Fibroblast of the aortic adventitia (primary cell): ENCODE measurements at places on chromosomes 5 and 9. TPM values are rescaled to one million over a fixed set of nuclear protein-coding genes. Genes with fewer than 3 reads are reported as not detected.
A peak's percentile ranks its signal among the peaks of the same experiment; 100 is the strongest.

DNA sequence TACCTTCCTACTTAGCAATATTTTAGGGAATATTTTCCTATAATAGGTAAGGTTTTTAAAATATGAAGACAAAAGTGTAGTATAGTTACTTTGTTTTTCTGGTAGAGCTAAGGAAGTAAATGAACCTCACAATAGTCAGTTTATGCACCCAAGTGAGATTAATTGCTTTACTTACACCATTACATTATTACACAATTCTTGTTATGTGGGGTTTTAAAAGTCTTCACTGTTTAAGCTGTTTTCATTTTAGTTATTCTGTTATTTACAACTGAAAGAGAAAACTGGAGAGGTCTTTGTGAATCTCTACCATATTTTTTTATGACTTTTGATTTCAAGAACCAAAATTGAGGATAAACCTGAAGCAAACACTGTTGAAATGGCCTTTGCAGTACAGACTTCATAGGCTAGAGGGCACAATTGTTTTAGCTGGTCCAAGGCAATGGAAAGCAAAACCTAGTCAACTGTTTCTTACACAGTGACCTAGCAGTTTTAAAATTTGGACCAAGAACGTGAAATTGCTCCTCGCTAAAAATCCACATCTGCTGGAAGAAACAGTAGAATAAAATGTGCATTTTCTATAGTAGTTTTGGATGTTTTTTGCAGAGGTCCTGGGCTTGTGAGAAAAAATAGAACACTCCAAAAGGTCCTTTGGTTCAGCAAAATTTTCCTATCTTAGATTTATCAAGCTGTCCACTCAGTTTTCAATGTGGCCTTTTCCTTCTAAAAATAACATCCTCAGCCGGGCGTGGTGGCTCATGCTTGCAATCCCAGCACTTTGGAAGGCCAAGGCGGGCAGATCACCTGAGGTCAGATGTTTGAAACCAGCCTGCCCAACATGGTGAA is 66.4 kb upstream of the FER start:
- peak; percentile 90 for DNase-seq

DNA sequence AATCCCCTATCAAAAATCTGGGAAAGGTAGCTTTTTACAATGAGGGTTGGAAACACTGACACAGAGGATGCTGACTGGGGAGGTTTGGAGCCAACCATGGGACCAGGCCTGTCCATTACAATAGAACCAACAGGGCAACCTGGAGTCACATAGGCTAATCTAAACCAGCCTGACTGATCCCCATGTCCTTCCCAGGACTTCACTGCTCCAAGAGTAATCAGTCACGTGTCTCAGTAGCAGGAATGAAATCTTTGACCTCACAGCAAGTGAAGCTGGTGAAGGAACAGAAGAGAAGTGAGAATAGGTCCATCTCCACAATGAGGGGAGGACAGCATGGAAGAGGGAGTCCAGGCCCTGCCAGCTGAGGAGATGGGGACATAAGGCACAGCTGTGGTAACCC is 16.0 kb upstream of the GLRX start:
- no peak for DNase-seq

DNA sequence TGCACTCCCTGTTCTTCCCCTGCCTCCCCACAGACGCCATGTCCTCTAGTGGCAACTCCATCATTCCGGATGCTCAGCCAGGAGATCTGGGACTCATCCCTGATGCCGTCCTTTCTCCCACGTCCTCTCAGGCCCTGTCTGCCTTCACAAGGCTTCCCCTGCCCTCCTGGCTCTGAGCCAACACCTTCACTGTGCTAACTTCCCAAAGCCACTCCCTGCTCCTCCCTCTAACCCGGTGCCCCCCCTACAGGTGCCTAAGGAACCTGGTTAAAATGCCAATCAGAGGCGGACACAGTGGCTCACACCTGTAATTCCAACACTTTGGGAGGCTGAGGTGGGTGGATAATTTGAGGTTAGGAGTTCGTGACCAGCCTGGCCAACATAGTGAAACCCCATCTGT is 67.6 kb downstream of the LMX1B start:
- DNase-seq: no peak

DNA sequence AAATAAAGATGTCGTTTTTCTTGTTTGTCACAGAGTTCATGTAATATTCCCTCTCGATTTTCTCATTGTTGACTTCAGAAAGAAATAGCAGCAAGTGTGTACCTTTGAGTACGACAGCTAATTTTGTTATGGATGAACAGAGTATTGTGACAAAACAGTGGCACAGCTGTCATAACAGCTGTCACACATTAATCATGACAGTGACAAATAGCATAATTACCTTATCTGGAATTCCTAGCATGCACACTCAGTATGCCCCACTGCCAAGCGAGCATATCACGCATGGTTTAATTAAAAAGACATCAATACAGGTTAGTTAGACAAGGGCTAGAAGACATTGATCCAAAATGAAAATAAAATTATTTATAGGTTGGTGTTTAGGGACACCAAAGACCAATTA is 375.1 kb downstream of the SPATA31D1 start:
- no peak for DNase-seq

- DNase-seq: peak; percentile 17
Measured at GRCh38 chr5:59542851-59543820, 350.4 kb downstream of the PDE4D start.

GRCh38 chr5:181088289-181088688 is 42.7 kb downstream of the OR2V1 start:
- no peak for DNase-seq

GRCh38 chr5:131496400-131496713 is 138.7 kb downstream of the RAPGEF6 start:
- no peak for DNase-seq

GRCh38 chr9:94746541-94747370 is 20.3 kb downstream of the AOPEP start:
- no peak for DNase-seq

GRCh38 chr9:135414293-135414692 is 65.3 kb upstream of the PPP1R26 start:
- DNase-seq: no peak

GRCh38 chr9:111871499-111871855 is 25.1 kb upstream of the UGCG start:
- no peak for DNase-seq

GRCh38 chr5:17882760-17883488 is 248.7 kb downstream of the TAF11L14 start:
- DNase-seq: no peak

GRCh38 chr9:88923653-88924288 is 67.5 kb upstream of the S1PR3 start:
- no peak for DNase-seq

DNA sequence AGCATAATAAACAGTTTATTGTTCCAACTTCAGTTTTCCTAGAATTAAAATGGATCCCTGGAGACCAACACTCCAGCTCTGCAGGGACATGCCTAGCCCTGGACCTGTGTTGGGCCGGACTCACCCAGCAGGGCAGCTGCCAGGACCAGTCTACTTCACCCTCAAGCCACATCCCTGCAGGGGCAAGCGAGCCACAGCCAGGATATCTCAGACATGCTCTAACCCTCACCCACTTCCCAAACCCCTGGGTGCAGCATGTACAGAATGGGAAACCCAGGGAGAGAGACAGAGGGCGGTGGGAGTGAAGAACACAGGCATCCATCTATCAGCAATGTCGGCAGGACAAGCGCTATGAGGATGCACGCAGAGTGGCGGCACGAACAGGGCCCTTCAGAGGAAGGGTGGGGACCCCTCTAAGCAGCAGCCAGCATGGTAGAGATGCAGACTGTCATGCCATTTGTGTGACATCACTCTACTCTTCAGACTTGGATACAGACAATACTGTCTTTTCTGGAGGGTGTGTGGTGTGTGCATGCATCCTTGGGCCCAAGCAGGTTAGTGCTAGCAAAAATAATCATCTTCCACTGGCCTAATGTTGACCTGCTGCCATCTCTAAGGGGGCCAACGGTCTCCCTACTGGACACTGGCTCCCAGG is 83.1 kb downstream of the SEMA4D start:
- no peak for DNase-seq

- no peak for DNase-seq
Measured at GRCh38 chr5:131639148-131639547, 4.1 kb upstream of the RAPGEF6 start.

- DNase-seq: no peak
Measured at GRCh38 chr5:6202149-6202967, 176.0 kb downstream of the MED10 start.

GRCh38 chr5:132327252-132327955 is 33.2 kb downstream of the SLC22A4 start:
- DNase-seq: peak; percentile 60

GRCh38 chr9:126295082-126295477 is 31.5 kb upstream of the MVB12B start:
- DNase-seq: no peak

GRCh38 chr5:152932621-152933020 is 527.5 kb upstream of the NMUR2 start:
- no peak for DNase-seq

- no peak for DNase-seq
Measured at GRCh38 chr9:227860-228259, 13.2 kb downstream of the DOCK8 start.

GRCh38 chr9:110156902-110157301 is 51.1 kb downstream of the C9orf152 start:
- peak; percentile 79 for DNase-seq

GRCh38 chr5:138649775-138650174 is 74.6 kb upstream of the HSPA9 start:
- no peak for DNase-seq

The BRD8 gene
- total RNA-seq: 61.2 and 314 TPM in 2 replicates

The LCP2 gene
- not detected in 2 replicates for total RNA-seq

The SLC6A19 gene
- total RNA-seq: not detected in 2 replicates

The GFI1B gene
- total RNA-seq: not detected in 2 replicates

The ASS1 gene
- 73.1 and 123 TPM in 2 replicates for total RNA-seq

The PCDHA10 gene
- total RNA-seq: under 0.01 and 0.09 TPM in 2 replicates

The IL17B gene
- not detected in 2 replicates for total RNA-seq

The LCN9 gene
- not detected in 2 replicates for total RNA-seq

The SPATA31E1 gene
- not detected in 2 replicates for total RNA-seq

The SVEP1 gene
- 50.2 and 101 TPM in 2 replicates for total RNA-seq

The PCDHGA7 gene
- 2.9 and 8.4 TPM in 2 replicates for total RNA-seq
